ENCODE measurements at places on chromosomes 11 and 22.

DNA sequence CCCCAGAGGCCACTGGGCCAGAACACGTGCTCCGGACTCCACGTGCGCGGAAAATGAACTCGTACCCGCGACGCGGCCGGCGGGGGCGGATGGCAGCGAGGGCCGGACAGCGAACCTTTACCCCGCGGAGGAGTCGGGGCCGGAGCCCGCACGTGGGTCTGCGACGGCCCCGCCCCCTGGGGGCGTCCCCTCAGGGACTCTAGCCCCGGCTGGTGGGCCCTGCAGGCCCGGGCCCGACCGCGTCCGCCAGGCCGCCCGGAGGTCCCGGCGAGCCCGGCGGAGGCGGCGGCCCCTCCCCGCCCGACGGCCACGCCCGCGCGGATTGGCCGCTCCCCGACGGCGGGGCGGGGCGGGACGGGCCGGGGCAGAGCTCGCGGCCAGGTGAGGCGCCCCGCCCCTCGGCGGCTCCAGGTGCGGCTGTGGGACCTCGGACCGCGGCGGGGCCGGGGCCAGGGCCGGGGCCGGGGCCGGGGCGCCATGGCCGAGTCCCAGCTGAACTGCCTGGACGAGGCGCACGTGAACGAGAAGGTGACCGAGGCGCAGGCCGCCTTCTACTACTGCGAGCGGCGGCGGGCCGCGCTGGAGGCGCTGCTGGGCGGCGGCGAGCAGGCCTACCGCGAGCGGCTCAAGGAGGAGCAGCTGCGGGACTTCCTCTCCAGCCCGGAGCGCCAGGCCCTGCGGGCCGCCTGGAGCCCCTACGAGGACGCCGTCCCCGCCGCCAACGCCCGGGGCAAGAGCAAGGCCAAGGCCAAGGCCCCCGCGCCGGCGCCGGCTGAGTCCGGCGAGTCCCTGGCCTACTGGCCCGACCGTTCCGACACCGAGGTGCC is at the start of gene FAM83F:
TSS of gene FAM83F (plus strand) at position 389 of the 827 bp plus-strand sequence. CDS start at position 478, 89 bp downstream.
- no peak for DNase-seq

DNA sequence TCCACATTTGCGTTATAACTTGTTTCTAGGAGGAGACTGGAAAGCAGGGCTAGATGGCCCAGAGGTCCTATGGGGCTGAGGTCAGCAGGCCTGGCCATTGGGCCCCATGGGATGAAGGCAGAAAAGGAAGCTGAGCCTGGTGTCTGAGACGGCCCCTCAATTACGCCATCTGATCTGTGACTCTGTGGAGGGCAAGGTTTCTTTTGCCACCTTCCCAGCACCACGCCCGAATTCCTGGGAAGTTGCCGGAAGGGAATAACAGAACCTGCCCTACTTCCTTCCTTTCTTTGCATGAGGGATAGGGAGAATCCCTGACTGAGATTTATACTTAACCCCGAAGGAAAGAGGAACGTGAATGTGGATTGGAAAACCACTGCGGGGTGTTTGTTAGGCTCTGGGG is 118.1 kb downstream of the MPPED1 start:
- no peak for DNase-seq

GRCh38 chr22:37331034-37331428 is 48.7 kb downstream of the CYTH4 start:
- no peak for DNase-seq

DNA sequence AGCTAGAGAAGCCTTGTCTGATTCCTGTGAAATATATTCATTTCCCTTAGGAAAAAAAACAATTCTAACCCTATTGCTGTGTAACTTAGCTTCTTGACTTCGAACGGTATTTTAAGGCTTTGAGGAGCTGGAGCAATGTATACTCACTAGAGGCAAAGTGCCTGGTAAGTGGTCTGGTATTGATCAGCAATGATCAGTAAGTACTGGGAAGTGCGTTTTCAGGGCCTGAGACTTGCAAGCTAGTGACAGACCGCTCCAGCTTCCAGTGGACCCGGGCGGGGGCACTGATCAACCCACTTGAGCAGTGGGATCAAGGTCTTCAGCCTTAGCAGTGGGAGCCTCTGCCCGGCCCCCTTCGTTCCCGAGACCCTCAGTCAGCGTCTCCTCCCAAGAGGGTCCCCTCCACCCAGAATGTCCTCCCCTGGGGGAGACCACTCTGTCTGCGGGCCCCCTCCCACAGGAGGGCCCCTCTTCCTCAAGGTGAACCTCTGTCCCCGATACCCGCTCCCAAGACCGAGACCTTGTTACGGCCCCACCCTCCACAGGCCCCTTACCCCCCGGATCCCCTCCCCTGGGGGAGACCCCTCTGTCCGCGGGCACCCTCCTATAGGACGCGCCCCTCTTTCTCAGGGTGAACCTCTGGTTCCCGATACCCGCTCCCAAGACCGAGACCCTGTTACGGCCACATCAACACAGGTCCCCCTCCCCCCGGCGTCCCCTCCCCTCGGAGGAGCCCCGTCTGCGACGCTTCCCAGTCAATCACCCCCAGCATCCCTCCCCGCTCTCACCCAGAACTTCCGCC is 452 bp upstream of the ATXN10 start:
- peak; percentile 71 for DNase-seq

GRCh38 chr11:123580557-123581275 is 73.7 kb downstream of the SCN3B start:
- DNase-seq: peak; percentile 49

DNA sequence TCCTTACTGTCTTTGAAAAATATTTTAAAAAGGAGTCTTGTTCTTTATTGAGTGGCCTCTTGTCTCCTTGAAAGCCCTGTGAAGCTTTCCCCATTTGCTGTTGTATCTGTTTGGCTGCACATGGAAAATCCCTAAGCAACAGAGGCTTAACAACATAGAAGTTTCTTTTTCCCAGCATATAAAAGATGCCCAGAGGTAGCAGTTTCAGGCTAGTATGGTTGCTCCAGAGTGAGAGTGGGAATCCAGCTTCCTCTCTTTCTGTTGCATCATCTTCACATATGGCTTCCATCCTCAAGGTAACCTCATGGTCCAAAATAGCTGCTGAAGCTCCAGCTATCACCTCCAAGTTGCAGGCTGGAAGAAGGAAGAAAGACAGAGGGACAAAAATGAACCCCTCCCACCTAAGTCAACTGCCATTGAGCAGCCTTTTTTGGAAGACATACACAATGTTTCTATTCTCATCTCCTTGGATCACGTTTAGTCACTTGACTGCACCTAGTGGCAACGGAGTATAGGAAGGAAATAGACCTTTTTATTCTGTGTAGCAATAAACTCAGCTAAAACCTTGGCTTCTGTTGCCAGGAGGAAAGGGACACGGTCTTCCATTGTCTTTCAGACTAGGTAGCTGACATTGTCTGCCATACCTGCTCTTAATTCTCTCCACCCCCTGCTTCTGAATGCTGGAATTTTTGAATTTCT is 5.3 kb downstream of the CSF2RB start:
- no peak for DNase-seq

- DNase-seq: no peak
These were observed 53.8 kb upstream of the BIRC3 start for GRCh38 chr11:102263379-102264003.

GRCh38 chr11:44203270-44204043 is 106.5 kb downstream of the ALX4 start:
- DNase-seq: no peak

- no peak for DNase-seq
These were observed 87.3 kb downstream of the PACS1 start for GRCh38 chr11:66157182-66157864.
